ENCODE measurements at places on chromosomes 4 and X.

- DNase-seq: peak; percentile 3
Measured at GRCh38 chr4:48509543-48509942, 19.5 kb downstream of the ZAR1 start.

DNA sequence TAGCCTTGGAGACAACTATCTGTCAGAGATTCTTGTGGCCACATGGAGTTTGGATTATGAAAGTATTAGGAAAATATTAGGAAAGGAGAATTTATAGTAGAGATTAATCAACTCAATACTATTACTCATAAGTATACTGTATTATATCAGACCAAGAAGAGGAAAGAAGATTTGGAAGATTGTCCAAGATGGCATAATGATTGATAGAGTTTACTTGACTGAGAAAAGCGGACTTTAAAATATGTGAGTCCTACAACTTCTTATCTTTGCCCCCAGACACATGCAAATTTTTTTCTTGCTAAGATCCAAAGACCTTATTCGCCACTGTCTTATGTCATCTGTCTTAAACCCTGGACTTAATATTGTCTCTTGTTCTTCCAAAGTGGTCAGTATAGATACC, 54.8 kb upstream of the SHISA3 start:
- no peak for DNase-seq

DNA sequence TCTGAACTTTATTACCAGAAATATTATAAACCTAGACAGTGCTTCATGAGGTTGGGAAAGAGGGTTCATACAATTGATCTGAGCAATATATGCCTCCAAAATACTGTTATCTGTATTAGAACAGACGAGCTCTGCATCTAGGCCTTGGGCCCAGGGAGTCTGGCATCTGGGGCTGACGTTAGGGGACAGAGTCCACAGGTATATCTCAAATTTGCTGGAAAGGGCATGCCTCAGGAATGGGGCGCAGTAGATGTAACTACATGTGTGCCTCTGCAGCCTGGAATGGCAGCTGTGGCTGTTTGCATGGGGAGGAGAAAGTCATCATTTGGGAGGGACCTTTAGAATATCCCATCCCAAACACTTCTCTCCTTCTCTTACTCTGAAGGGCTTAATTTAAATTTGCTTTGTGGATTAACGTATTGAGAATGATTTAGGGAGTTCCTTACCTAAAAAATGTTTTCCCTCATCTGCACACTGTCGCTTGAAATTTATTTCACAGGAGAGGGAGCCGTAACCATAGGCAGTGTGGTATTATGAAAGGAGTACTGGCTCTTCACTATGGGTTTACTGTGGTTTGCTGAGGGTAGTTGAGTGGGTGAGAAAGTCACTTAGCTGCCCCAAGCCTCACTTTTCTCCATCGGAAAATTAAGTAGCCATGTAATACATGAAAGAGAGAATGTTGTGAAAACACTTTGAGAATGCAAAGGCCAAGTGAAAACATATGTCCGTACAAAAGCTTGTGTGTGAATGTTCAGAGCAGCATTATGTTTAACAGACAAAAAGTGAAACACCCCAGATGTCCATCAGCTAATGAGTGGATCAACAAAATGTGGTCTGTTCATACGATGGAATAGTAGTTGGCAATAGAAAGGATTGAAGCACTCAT, 5.9 kb downstream of the ADD1 start:
- DNase-seq: no peak

- DNase-seq: no peak
Measured at GRCh38 chrX:54748626-54749025, 49.4 kb downstream of the ITIH6 start.

DNA sequence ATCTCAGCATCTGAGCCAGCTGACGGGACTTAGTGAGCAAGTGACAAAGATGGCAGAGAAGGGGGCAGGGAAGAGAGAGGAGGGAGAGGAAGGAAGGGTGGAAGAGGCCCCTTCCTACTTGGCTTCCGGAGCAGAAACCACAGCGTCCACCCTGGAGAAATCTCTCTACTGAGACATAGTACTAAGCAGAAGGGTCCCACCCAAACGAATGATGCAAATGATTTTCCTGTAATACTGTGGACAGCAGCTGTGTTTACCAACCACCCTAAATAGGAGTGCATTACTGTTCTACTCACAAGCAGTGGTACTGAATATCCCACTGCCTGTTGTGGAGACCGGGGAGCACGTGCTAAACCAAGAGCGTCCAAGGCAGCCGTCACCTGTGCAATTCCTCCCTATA, 29.4 kb downstream of the DTHD1 start:
- no peak for DNase-seq

GRCh38 chr4:87211249-87211952, 9.0 kb downstream of the KLHL8 start:
- DNase-seq: no peak

Data from GM04503 (cell line).